CD4-positive, alpha-beta T cell (primary cell): ENCODE measurements at places on chromosomes 3 and 15.

DNA sequence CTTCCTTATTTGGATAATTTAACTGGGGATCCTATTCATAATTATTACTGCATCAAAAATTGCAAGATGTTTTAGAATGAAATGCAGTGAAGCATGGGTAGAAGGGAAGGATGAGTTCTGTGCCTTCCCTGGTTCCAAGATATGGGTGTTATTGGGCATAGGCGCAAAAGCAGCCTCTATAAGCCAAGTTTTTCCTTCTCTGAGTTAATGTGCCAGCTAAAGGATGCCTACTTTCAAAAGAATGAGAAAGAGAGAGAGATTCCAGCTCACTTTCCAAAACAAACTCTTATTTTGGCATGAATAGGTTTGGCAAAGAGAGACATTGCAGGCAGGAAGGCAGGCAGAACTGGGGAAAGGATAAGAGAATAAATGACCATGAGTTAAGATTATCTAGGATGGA is 270.2 kb downstream of the TAFA4 start:
- no peak for DNase-seq

- no peak for DNase-seq
Observed at GRCh38 chr3:51712963-51713362, 6.1 kb downstream of the GRM2 start.

DNA sequence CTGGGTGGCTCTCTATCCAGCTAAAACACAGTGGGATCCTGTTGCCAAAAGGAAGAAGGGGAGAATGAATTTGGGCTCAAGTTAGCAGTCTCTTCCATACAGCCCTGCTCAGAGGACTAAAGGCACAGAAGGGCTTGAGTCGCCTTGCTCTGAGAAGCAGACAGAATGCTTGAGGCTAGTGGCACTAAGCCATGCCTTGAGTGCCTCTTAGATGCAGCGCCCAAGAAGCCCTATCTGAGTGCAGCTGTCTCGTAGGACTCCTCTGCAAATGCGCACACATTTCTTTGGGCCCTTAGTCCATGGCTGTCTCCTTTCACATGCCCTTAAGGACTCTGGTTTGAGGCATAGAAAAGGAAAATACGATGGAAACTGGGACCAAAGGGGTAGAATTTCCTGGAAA is 211.3 kb upstream of the CHRM5 start:
- no peak for DNase-seq

DNA sequence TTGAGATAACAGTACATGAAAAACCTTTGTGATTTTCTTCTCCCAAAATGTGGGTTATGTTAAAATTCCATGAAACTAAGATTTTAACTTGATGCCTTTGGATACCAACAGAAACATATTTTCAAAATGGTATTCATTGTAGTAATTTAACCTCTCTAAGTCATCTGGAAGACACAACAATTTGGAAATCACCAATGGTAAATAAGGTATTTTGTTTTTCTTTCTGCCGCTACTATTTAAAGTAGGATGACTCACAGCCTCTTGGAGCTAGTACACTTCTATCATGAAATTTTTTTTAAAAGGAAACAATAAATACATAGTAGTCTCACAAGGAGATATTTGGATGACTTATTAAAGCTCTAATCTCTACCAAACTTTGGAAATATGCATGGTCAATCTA is 291.6 kb upstream of the VEPH1 start:
- no peak for DNase-seq

DNA sequence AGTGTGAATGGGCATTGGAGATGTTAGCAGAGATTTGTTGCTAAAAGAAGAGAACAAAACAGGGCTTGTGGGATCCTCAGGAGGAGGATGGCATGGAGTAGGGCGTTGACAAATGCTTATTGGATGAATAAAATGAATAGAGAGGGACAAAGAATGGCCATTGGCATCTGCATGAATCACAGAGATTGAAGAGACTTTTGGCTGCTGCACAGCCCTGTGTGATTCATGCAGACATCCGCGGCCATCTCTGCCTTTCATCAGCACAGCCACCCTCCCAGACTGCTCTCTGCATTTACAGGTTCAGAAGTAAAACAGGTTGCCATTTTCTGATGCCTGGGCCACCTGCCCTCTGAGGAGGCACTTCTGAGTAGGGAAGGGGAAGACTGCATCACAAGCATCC is 397.9 kb downstream of the EPHB1 start:
- DNase-seq = no peak

GRCh38 chr15:69369631-69370030 is 44.5 kb upstream of the KIF23 start:
- DNase-seq = no peak

GRCh38 chr3:27220166-27220565 is 149.0 kb downstream of the NEK10 start:
- no peak for DNase-seq

DNA sequence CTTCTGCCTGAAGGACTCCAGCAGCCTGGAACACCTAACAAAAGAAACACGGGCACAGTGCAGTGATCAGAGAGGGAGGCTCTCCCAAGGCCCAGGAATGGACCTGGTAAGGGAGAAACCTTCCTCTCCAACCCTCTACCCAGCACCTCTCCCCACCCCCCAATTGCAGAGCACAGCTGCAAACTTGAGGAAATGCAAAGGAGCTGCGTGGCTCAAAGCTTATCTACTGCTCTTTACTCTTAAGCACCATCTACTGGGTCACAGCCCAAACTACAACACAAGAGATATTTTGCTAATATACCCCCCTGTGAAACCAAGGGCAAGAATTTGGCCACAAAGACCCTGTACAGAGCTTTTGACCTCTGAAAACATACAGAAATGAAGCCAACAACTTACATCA is 328.3 kb downstream of the OXSM start:
- no peak for DNase-seq

DNA sequence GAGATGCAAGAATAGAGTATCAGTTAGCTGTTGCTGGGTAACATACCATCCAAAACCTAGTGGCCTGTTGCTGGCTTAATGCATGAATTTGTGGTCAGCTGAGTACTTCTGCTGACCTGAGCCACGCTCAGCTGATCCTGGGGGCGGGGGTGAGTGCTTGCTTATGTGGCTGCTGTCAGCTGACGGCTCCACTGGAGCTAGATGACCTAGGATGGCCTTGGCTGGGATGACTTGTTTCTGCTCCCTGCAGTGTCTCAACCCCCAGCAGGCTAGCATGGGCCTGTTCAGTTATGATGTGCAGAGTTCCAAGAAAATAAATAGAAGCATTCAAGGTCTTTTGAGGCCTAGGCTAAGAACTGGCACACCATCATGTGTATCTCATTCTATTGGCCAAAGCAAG is 63.9 kb downstream of the FBLN2 start:
- no peak for DNase-seq

DNA sequence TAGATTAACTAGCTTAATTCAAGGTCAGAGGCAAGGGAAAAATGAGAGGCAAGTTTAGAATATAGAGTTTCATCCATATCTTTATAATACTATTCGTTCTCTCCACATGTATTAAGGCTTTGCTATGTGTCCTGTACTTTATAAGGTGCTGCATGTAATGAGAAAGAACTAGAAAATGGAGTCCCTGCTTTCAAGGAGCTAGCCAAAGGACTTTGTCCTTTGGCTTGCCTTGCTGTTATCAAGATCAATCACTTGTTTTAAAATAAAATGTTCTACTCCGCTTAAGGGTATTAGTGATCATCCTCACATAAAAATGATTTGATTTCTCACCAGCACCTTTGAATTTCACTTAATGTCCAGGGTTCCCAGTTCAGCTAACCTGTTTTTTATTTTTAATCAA is 470.9 kb downstream of the WDR72 start:
- no peak for DNase-seq

GRCh38 chr3:40623567-40623966 is 98.8 kb downstream of the ZNF621 start:
- DNase-seq = no peak

DNA sequence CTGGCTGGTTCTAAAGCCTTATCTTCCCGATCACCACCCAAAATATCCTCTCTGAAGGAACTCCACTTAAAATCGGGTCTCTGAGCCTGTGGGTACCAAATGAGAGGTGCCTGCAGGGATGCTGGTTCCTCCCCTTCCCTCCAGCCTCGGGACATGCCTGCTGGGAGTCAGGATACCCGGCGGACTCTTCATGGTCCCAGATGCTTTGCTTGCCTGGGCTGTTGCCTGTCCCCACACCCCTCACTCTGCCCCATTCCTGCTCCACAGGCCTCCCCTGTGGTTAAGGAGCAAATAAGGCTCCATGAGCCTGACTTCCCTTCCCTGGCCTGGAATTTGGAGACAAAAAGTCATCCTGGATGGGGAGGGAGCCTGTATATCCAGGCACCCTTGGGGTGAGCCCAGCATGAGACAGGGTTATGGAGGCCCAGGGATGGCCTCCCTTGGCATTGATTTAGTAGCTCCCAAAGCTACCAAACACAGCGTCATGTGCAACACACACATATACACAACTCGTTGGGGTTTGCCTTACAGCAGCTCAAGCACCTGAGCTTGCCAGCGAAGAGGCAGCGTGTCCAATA is 12.3 kb upstream of the CORO2B start:
- DNase-seq = no peak

DNA sequence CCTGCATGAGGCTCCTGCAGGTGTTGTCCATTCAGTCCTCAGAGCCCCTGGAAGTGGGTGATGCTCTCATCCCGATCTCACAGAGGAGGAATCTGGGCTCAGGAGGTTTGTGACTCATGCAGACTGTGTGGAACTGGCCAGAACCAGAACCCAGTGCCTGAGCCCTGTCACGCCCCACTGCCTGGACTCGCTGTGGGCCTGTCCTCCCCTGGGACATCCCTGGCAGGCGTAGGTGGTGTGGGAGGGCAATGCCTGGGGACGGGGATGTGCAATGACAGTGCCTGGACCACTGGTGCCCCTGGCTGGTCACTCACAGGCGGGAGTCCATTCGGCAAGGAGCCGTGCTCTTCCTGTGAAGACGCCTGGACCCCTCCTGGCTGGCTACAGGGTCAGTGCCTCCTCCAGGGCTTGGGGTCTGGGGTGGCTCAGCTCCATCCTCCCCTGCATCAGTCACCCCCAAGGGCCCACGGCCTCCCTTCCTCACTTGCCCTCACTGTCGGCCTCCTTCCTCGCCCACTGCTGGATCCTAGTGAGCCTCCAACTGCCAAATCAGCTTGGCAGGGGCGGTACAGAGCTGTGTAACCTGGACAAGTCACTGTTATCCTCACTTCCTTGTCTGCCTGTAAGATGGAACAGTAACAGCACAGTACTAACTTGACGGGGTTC is 14.9 kb downstream of the PSTPIP1 start:
- DNase-seq = no peak

- no peak for DNase-seq
Observed at GRCh38 chr15:50148362-50148963, 29.4 kb upstream of the ATP8B4 start.

GRCh38 chr15:101004986-101005747 is 86.0 kb downstream of the LRRK1 start:
- no peak for DNase-seq

GRCh38 chr3:37210230-37210629 is 35.8 kb upstream of the LRRFIP2 start:
- DNase-seq = no peak

GRCh38 chr3:116350119-116350733 is 95.1 kb downstream of the LSAMP start:
- no peak for DNase-seq

DNA sequence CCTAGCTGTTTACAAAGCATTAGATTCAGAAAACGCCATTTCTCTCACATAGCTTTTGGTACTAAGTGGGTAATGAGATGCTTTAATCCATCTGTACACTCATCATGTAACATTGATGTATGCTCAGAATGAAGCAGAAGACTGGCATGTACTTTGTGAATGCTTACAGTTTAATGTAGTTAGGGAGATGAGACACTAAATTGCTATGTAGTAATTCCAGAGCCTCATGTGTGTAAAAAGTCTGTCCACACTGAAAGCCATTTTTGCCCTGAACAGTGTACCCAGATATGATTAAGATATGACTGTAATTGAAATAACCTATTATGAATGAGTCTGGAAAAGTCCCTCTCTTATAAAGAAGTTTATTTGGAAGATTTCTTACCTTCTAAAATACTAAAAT is 66.5 kb downstream of the ARMC8 start:
- DNase-seq = no peak

DNA sequence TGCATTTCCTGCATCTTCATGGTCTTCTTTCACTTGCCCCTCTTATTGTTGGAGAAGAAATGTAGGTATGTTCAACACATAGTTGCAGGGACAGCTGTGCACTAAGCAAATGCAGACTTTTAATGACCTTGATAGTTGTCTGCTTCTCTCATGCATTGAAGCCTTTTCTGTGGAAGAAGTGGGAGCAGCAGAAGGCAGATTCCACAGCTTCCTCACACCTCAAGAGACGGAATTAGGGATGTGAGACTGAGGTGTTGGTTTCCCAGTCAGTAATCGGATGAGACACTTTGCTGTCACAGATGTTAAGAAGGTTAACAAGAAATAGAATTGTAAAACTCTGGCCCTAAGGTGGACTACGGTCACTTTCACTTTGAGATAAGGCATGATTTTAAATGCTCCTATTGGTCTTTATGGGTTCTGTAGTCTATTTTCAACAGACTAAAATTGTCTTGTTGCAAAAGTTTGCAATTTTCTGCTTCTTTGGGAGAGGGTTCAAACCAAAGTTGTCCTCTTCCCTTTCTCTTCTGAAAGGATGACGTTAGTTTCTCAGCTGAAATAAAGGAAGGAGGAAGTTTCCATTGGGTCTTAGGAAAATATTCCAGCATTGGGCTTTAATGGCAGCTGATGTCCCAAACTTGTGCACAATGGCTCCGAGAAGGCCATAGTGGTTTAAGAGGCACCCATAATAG is 117.4 kb downstream of the LPP start:
- DNase-seq = no peak

GRCh38 chr3:181797431-181797830 is 85.7 kb downstream of the SOX2 start:
- DNase-seq = no peak

GRCh38 chr3:127729556-127730056 is 56.9 kb downstream of the ABTB1 start:
- DNase-seq = no peak

- DNase-seq = no peak
Observed at GRCh38 chr3:151456065-151456464, 4.8 kb downstream of the IGSF10 start.

DNA sequence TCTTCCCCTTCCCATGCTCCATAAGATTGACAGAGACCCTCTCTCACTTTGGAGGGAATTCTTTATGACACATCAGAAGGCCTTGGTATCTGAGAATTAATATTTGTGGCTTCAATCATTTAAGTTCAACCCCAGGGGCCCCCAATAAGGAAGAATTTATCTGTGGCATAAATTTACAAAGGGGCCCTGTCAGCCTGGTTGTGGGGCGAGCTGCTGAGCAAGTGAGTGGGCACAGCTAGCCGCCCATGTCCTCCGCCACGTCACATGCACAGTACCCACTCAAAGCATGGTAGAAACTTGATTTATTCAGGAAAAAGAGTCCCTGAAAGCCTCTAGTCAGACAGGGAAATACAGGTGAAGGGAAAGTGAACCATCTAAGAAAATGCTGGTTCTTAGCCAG is 13.3 kb downstream of the PLXNB1 start:
- DNase-seq = no peak
